ENCODE measurements at places on chromosomes 13 and 19. TPM values are rescaled to one million over a fixed set of nuclear protein-coding genes. Genes with fewer than 3 reads are reported as not detected.

DNA sequence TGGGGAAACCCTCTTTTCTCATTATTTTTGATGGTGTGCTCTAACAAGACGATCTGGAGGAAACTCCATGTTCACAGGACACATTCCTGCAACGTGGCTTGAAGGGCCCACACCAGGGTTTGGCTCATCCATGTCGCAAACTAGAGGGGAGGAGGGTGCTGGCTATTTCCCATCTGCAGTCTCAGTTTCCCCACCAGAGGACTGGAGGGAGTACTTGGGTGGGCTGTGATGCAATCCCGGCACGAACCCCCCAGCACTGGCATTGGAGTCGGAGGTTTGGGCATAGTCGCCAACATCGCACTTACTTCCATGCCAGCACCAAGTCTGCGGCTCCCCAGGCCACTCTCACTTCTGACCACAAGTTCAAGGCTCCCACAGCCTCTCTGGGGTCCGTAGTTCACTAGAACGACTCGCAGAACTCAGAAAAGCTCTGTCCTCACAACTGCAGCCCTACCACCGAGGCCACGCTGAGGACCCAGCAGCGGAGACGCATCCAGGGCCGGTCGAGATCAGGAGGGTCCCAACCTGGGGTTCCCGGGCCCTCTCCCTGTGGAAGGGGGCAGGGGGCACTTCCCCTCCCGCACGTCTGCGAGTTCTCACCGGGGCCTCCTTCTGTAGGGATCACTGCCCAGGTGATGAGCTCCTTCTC is 165.6 kb upstream of the SOX1 start:
- no peak for DNase-seq

DNA sequence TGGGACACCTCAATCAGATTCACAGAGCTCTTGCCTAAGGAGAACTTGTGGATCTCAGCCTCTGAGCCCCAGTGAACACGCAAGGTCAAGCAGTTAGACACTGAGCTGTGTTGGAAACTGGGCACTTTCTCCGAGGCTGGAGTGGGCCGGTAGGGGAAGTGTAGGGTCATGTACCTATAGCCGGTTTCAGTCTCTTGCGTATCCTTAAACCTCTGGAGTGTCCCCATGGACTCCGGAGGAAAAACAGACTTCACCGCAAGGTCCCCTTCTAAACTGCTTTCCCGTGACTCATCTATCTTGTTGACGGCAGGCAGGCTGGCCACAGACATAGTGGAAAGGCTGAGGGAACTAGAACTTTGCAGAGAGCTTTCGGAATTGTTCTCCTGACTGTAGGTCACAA is 11.3 kb downstream of the IQCN start:
- DNase-seq, result no peak

The LIPE gene
- total RNA-seq, result 41.8 TPM

DNA sequence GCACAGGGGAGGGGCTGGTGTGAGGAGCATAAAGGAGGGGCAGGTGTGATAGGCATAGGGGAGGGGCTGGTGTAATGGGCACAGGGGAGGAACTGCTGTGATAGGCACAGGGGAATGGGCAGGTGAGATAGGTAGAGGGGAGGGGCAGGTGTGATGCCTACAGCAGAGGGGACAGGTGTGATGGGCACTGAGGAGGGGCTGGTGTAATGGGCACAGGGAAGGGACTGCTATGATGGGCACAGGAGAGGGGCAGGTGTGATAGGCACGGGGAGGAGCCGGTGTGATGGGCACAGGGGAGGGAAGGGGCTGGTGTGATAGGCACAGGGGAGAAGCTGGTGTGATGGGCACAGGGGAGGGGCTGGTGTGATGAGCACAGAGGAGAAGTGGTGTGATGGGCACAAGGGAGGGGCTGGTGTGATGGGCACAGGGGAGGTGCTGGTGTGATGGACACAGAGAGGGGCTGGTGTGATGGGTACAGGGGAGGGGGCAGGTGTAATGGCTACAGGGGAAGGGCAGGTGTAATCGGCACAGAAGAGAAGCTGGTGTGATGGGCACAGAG is 39.5 kb upstream of the POP4 start:
- no peak for DNase-seq

The SOX1 gene
- not detected for total RNA-seq

The TNNI3 gene
- total RNA-seq, result not detected

- DNase-seq, result no peak
Observed at GRCh38 chr19:22422211-22422610, at the start of gene ZNF98. Gene ZNF98 (minus strand): TSS chr19:22422346. CDS start chr19:22422224, 122 bp downstream.

- DNase-seq, result no peak
Observed at GRCh38 chr13:110319774-110320509, 12.9 kb downstream of the COL4A2 start.

DNA sequence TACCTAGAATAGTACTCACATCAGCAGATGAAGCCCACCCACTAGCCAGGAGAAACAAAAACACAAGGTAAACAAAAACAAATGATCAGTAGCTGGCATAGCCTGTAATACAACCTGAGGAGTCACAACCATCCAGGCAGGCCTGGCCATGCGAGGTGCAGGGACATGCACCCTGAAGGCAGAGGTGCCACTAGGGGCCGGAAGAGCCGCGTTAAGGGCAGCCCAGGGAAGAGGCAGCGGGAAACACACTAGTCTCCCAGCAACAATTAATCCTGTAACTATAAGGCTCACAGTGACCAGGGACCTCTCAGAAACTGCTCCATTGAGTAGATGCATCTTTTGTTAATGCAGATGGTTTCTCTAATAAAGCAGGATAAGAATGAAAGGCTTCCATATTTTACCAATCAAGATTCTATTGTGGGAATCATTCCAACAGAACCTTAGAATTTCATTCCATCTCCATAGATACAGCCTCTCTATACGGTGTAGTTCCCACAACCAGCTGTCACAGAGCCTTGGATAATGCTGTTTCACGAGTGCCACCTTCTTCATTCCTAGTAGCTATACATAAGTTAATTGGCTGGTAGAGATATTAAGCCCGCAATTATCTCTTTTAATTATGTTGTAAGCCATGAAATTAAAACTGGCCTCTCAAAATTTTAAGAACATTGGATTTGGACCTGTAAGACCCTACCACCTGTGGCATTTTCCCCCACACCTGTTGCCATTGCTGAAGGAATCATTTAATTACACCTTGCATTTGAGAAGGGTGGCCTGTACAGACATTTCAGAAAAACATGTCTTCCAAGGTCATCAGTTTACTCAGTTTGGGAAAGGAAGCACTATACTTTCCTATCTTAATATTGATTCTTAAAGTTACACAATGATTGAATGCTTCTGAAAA is 28.7 kb downstream of the ANKRD10 start:
- no peak for DNase-seq
